ENCODE measurements at places on chromosomes 1 and 21.
A peak's percentile ranks its signal among the peaks of the same experiment; 100 is the strongest.

DNA sequence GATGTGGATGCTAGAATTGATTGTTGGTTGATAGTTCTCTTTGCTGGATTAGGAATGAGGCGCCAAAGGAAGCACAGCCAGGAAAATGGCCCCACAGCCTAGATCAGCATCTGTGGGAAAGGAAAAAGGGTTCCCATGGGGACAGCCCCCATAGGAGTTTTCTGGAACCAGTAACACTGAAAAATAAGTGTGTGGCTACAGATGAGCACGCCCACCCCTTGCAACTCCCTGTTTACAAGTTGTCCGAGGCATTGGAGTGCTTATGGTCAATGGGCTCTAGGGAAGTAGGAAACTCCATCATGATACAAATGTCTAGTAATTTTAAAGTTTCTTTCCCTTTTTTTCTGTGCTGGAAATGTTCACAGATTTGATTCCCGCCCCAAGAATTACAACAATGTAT, 23.8 kb upstream of the UBE2U start:
- DNase-seq = no peak

DNA sequence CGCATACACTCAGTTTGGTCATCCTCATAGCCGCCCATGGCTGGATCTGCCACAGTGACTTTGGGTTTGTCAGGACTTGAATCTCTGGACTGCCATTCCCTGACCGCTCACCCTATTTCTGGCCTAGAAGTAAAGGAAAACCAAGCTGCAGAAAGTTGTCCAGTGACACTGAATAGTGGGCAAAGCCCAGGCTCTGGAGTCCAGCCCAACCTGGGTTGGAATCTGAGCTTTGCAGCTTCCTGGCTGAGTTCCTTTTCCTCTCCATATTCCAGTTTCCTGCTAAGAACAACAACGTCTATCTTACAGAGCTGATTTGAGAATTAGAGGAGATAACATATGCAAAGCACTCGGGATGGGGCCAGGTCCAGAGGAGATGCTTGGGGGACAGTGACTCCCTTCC, 15.6 kb upstream of the EIF4G3 start:
- DNase-seq = peak; percentile 43

- DNase-seq = no peak
Measured at GRCh38 chr1:16018308-16018707, 465 bp upstream of the HSPB7 start.

DNA sequence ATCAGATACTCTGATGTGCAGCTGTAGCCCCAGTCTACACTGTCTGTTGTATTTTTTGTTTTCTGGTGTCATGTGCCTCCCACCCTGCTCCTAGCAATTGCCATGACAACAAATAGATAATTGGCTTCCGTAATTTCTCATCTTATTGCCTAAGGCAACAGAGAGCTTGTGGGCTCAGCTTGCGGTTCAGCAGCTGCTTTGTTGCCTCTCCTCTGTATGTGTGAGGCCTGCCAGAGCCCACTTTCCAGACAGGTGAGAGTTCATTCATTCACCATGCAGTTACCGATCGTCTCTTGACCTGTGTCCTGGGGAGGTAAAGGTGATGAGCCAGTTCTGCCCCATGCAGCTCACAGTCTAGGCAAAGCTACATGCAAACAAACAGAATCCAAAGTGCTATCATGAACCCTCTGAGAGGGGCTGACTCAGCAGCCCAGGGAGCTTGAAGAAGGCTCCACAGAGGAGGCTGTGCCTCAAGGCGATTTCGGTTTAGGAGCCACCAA, 11.9 kb downstream of the LGALS8 start:
- no peak for DNase-seq

DNA sequence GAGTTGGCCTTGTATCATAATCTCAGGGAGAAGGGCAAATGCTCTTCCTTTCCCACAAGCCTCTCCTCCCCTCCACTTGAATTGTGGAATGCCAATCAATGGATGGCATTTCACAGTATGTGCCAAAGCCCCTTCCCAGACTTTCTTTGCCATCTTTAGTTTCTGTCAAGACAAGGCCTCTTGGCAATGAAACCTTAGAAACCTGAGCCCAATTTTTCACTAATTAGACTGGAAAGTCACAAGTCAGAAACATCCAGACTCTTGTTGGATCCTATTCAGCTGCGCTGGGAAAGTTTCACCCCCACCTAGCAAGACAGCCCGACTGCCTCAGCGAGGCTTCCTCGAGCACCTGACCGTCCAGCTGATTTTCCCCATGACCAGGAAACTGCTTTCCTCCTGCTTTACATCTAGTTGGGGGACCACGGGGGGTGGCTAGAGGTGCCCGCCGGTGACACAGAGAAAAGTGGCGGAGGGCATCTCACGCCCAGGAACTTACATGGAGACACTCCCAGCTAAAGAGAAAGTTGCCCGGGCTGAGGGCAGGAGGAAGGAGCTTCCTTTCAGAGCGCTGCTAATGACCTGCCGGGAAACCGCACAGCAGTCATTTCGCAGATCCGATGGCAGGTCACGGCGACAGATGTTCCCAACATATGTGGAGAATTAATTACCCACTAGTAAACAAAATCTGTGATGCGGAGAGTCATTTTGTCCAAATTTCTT, 302.6 kb upstream of the RRP15 start:
- DNase-seq = no peak

DNA sequence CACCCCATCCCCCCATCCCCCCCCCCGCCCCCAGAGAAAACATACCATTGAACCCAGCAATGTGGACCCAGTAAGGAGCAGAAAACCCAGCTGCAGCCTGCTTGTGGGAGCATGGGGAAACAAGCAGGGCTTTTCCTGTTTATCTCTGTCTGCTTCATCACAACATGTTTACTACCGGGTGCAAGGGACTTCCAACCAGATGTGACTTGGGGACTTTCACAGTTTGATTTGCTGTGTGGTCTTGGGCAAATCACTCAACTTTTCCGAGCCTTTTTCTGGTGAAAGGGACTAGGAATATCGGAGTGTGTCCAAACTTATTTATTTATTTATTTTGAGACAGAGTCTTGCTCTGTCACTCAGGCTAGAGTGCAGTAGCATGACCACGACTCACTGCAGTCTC, 3.2 kb downstream of the TMCC2 start:
- no peak for DNase-seq

DNA sequence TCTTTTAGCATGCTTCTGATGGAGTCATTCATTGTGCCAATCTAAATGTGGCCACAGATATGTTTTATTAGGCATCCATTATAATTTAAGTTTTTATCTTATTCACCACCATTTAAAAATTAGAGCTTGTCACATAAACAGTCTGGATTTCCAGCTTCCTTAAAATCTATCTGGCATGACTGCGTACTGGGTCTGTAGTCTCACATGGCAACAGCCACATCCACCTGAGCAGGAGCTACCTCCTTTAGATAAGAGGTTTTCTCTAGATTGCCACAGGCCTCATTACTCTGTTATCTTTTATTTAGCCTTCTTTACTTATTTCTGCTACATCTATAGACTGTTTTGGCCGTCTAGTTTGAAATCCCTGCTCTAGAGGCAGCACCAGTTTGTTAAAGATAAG, 29.1 kb downstream of the B3GALT2 start:
- DNase-seq = no peak

DNA sequence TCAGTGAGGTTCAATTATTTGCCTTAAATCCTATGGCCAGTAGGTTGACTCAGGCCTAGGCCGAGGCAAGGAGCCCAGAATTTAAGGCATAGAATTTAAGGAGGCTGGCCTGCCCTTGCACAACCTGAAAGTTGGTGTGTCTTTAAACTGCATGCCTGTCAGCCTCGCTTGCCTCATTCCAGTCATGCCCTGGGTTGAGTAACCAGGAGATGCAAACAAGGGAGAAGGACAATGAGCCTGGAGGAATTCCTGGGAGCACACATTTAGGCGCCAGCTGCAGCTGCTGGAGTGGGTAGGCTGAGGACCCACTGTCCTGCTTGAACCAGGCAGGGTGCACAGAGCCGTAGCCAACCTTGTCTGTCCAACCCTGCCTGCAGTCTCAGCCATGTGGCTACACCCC, 11.7 kb downstream of the CD2 start:
- no peak for DNase-seq

Data from left cardiac atrium (tissue), 4 donors.